AG09309 (cell line): ENCODE measurements at places on chromosomes 5 and 9.

DNA sequence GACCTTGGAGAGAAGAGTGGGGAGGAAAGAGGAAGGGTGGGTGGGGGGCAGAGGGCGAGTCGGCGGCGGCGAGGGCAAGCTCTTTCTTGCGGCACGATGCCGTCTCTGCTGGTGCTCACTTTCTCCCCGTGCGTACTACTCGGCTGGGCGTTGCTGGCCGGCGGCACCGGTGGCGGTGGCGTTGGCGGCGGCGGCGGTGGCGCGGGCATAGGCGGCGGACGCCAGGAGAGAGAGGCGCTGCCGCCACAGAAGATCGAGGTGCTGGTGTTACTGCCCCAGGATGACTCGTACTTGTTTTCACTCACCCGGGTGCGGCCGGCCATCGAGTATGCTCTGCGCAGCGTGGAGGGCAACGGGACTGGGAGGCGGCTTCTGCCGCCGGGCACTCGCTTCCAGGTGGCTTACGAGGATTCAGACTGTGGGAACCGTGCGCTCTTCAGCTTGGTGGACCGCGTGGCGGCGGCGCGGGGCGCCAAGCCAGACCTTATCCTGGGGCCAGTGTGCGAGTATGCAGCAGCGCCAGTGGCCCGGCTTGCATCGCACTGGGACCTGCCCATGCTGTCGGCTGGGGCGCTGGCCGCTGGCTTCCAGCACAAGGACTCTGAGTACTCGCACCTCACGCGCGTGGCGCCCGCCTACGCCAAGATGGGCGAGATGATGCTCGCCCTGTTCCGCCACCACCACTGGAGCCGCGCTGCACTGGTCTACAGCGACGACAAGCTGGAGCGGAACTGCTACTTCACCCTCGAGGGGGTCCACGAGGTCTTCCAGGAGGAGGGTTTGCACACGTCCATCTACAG lies 760 bp downstream of the NPR3 start:
- DNase-seq, result no peak

- DNase-seq, result no peak
Measured at GRCh38 chr5:150345716-150346115, 11.8 kb upstream of the TCOF1 start.

DNA sequence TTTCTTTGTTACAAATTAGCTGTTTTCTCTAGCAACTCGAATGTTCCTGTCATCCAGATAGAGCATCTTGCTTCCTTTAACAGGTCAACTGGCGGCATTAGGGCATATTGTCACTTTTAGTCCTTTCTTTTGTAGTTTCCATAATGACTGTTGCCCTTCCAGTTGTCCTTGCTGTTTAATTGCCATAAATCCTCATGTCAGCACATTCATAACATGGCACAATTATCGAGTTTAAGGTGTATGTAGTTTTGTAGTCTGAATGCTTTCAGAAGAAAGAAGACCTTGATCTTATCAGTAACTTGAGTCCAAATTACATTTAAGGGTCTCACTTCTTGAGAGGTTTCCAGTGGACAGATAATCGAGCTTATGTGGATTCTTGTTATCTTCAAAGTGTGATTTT lies 161.7 kb upstream of the CDH12 start:
- DNase-seq, result no peak

- DNase-seq, result no peak
Measured at GRCh38 chr9:33472881-33473615, 676 bp downstream of the NOL6 start.

GRCh38 chr5:179800696-179801201 lies 5.9 kb downstream of the MGAT4B start:
- no peak for DNase-seq

DNA sequence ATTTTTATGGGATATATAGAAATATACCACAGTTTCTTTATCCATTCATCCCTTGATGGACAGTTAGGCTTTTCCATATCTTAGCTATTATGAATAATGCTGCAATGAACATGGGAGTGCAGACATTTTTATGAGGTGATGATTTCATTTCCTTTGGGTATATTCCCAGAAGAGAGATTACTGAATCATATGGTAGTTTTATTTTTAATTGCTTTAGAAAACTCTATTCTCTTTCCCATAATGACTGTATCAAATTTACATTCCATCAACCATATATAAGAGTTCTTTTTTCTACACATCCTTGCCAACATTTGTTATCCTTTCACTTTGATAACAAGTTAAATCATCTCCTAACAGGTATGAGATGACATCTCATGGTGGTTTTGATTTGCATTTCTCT lies 821.6 kb downstream of the TLE1 start:
- peak; percentile 44 for DNase-seq

DNA sequence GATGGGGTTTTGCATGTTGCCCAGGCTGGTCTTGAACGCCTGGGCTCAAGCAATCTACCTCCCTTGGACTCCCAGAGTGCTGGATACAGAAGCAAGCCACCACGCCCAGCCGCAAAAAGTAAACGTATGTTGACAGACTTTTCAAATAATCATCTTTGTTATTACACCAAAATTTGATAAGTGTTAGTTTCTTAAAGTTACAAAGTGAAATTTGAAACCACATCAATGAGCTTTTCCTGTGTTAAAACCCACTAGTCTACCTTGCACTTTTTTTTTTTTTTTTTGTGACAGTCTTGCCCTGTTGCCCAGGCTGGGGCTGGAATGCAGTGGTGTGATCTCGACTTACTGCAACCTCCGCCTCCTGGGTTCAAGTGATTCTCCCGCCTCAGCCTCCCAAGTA lies 29.9 kb downstream of the SPACA9 start:
- no peak for DNase-seq

GRCh38 chr9:68998812-68999211 lies 15.1 kb downstream of the PRKACG start:
- DNase-seq, result no peak

DNA sequence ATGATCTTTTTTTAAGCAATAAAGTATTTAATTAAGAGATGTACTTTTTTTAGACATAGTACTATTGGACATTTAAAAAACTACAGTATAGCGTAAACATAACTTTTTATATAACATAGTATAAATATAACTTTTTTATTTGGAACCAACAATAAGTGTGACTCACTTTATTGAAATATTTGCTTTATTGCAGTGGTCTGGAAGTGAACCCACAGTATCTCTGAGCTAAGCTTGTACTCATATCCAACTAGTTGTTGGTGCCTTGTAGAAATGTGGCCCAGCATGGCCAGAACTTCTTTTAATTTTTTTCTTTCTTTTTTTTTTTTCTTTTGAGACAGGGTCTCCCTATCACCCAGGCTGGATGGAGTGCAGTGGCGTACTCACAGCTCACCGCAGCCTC lies 61.5 kb upstream of the GALNT10 start:
- no peak for DNase-seq

- DNase-seq, result no peak
Measured at GRCh38 chr5:39419796-39420195, 5.0 kb downstream of the DAB2 start.

- DNase-seq, result no peak
Measured at GRCh38 chr5:25334350-25334749, 689.6 kb upstream of the CDH10 start.

GRCh38 chr5:149175346-149176105 lies 34.2 kb downstream of the ABLIM3 start:
- DNase-seq, result no peak

DNA sequence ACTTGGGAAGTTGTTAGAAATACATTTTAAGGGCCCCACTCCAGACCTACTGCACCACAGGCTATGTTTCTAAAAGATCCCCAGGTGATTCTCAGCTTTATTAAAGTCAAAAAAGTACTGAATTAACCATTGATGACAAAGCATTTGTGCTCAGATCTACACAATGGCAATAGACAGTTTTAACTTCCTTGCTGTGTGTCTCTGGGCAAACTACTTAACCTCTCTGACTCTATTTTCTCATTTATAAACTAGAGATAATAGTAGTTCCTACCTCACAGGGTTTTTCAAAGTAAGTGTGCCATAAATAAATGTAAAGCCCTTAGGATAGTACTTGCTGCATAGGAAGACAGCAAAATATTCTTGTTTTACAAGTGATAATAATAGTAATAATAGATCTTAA lies 66.3 kb downstream of the LIX1 start:
- no peak for DNase-seq

DNA sequence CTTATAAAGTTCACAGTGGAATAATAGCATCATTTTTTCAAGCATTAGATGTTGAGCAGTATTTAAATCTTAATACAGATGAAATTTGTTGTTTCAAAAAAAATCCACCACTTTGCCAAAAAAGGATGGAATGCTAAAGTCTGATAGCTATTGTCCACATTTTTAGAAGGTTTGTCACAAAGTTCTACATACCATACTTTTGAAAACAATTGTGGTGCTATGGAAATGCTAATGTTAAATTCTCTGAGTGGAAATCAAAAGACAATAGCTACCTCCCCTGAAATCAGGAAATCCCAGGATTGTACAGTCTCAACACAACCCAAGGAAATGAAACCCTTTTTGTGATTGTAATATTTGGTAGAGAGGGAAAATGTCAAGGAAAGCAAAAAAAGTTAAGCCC lies 19.3 kb upstream of the GRAMD2B start:
- DNase-seq, result no peak

- no peak for DNase-seq
Measured at GRCh38 chr5:80070338-80071056, 35.3 kb downstream of the THBS4 start.

- no peak for DNase-seq
Measured at GRCh38 chr5:1497795-1498622, 25.8 kb downstream of the LPCAT1 start.

GRCh38 chr5:102547141-102548035 lies 48.6 kb upstream of the SLCO6A1 start:
- no peak for DNase-seq

DNA sequence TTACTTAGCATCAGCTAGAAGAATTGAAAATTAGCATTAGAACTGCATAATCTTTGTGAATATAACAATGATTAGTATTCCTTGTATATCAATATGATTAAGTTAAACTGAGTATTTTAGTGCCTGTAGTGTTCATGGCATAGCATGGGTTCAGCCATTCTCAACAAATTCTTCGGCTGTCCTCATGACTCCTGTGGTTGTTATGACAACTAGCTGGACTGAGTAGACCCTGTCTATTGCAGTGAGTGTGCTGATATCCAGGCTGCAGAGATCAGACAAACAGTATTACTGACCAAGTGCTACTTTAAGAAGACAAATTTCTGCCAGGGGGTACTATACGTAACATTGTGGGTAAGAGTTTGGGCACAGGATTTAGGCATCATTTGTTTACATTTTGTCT lies 125.9 kb downstream of the NUDT12 start:
- no peak for DNase-seq

DNA sequence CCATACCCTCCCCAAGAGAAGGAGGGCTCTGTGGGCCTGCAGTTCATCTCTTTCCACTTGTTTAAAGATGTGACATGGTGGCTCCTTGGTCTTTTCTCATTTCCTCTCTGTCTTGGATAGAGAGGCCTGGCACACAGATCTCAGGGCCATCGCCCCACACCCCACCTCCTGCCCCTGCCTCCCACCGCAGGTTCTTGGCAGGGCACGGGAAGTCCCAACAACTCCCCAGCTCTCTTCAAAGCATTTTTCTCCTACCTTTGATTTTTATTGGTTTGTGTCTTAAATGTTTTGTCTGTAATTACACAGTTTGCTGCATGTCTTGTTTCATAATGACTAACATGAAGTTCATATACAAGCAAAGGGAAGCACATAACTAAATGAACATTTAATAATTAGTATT lies 178.5 kb upstream of the MSX2 start:
- no peak for DNase-seq

GRCh38 chr9:16361939-16362338 lies 508.5 kb downstream of the BNC2 start:
- DNase-seq, result no peak

DNA sequence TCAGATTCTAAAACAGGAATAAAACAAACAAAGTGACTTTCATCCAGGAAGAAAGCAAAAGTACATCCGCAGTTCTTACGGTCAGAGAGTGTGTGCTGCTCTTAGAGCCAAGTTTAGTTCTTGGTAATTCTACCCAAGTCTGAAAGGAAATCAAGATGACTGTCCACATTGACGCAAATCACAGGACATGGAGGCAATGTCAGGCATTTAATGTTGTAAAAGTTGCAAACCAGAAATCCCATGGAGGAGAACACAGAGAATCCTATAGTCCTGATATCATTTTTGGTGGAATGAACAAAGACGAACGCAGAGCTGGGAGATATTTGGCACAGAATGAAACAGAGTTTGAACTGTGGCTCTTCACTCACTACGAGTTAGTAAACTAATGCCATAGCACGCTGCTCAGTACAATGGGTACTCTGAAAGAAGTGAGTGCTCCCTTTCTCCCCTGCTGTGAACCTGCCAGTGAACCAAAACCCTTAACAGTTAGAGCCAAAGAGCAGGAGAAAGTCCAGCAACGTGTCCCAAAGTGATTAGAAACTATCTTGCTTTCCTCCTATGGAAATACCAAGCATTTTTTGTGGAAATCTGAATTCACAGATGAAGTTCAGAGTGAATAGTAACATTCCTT lies 74.3 kb downstream of the MUSK start:
- DNase-seq, result peak; percentile 81
